ENCODE measurements at places on chromosomes 3 and 15.

DNA sequence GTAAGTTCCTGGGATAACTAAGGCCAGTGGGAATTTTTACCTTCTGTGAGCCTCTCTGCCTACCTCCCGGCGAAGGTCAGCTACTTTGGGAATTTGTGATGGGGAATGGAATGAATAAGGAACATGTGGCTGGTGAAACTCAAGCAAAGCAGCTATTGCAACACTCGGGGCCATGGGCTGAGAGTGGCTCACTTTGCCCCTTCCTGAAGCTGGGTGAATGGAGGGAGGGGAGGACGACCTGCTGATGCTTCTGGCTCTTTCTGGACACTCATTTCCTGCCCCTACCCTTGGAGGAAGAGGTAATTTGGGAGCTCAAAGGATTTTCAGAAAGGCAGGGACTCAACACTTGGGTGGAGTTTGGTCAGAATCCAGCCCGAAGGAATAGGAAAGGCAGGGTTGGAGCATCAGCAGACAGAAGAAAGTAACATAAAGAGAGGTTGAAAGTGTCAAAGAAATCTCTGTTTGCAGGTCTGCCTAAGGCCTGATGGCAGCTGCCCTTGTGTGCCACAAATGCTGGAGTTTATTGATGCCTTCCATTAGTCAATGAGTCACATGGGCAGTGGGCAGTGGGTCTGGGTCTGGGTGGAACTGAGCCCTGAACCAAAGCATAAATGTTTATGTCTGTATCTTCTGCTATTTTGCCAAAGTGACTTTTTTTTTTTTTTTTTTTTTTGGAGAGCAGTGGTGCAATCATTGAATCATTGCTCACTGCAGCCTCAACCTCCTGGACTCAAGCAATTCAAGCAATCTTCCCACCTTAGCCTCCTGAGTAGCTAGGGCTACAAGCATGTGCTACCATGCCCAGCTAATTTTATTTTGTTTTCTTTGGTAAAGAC is 12.4 kb downstream of the LAMP3 start:
- DNase-seq: no peak

DNA sequence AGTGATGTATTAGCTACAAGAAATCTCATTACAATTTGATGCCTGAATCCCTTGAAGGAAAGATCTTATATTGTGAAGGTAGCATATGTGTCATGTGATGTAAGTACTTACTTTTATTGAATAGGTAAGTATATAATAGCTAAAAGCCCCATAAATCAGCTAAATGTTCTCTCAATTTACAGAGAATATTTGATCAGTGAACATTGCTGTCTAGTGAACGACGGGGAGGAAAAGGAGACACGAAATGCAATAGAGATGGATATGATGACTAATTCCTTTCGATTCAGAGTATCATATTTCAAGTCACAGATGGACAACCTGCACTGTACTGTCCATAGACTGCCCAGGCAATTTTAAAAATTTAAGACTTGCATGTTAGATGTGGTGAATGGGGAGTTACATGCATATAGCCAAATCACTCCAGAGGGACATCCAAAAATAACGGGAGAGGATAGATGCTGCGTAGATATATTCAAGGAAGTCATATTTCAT is 462.1 kb upstream of the CDIN1 start:
- DNase-seq: no peak

GRCh38 chr3:5145120-5145519 is 23.0 kb downstream of the ARL8B start:
- DNase-seq: no peak

DNA sequence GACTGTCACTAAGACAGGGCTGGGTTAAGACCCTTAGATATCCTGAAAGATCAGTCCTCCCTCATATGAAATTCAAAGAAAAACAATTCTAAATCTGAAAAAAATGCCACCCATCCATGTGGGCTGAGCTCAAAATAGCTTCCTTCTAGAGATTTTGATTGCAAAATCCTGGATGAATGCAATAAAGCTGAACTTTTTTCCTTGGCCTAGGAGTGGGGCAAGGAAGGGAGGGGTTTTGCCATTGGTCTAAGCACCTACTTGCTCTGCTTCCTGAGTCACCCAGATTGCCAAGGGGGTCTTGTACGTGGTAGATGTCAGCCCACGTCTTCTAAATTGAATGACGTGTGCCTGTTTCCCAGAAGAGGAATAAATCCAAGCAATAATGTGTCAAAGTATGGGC is 15.3 kb upstream of the SMAD3 start:
- no peak for DNase-seq

GRCh38 chr15:39127151-39127790 is 453.6 kb upstream of the THBS1 start:
- DNase-seq: no peak

GRCh38 chr15:71079208-71080044 is 35.8 kb upstream of the THSD4 start:
- no peak for DNase-seq

All from GOT3 (cell line).